Urinary bladder (tissue), 4 donors: ENCODE measurements at places on chromosomes 4 and X.

- DNase-seq: no peak
Measured at GRCh38 chr4:138112389-138112788, 129.8 kb downstream of the SLC7A11 start.

GRCh38 chr4:37224854-37225253, 19.7 kb upstream of the NWD2 start:
- no peak for DNase-seq

DNA sequence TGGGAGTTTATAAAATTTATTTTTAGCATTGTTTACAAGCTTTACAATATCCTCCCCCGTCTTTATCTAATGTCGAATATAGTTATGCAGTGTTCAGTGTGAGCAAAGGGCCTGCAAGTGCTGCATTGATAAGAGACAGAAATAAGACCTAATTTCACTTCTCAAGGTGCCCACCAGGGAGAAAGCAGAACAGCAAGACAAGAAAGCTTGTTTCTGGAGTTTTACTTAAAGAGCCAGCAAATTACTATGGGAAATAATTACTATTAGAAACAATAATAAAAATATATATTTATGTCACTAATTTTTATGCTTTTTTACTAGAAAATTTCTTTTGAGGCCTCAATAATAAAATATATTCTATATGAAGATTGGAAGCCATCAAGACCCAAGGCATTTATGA, 2677.7 kb downstream of the ARAP2 start:
- DNase-seq: no peak

GRCh38 chrX:874061-874460, 243.5 kb downstream of the SHOX start:
- DNase-seq: no peak

GRCh38 chrX:102832661-102833060, 104.4 kb upstream of the RAB40AL start:
- no peak for DNase-seq

DNA sequence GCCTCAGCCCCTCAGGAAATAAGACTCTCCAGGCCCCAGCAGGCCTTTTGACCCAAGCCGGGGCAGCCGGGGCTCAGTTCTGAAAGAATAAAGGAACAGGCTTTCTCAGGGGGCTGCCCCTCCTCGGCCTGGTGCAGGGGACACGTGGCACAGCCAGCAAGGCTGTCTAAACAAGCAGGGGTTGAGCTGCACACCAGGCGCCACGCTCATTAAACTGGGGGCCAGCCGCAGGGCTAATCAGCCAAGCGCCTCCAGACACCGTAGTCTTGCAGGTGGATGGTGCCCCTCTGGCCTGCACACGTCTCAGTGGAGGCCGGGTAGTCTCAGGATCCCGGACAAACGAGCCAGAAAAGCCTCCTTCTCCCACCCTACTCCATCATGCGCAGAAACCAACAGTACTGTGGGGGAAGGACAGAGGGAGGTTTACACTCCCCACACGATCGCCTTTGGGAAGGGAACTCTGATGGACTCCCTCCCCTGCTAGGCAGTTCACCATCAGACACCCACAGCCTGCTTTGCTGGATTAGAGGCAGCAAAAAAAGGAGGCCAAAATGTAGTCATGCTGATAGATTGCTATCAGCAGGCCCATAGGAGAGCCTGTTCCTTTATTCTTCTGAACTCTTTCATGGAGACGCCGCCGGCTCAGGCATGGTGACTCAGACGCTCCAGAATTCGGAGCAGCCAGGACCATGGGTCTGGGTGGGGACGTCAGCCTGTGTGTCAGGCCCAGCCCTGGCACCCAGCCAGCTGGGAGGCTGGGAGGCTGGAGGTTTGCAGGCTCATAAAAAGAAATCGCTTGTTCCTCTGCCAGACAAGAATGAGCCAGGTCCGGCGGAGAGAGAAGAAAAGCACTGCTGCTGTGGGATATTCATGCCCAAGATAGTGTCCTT, 342.4 kb downstream of the BCOR start:
- DNase-seq: peak; percentile 76

DNA sequence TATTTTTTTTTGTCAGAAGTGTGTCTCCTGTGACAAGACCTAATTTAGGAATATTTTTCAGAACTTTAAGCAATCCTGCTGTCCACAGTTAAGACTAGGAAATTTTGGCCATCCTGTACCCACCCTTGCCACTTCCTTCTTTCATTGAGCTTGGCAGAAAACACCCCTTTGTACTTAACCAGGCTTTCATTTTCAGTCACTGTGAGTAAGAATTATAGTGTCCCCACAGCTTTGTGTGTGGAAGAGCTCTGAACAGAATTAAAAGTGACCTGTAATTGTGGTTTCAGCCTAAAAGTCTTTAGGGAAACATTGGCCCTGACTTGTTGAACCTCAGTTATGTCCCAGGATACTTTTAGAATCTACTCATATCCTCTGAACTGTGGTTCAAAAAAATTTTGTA, 153.7 kb upstream of the BMP3 start:
- no peak for DNase-seq

- no peak for DNase-seq
Measured at GRCh38 chr4:136750897-136751296, 781.4 kb downstream of the PCDH18 start.

DNA sequence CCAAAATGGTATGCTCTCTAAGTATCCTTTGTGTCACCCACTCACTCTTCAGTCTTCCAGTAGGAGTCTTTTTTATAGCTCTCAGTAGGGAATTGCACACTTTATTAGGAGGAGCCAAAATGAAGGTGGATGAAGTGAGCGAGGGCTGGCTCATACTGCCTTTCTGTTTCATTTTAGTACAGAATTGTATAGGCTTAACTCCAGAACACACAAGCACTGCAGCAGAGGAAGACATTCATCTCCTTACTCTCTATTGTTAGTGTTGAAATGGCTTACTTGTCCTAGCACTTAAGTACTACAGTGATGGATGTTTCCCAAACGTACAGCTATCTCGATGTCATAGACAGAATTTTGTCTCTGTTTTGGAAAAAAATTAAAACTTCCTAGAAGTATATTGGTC, 327.3 kb upstream of the ATOH1 start:
- no peak for DNase-seq

GRCh38 chr4:6907658-6908191, 1.9 kb upstream of the TBC1D14 start:
- no peak for DNase-seq

GRCh38 chrX:125673758-125674157, 354.1 kb downstream of the TEX13C start:
- DNase-seq: no peak

DNA sequence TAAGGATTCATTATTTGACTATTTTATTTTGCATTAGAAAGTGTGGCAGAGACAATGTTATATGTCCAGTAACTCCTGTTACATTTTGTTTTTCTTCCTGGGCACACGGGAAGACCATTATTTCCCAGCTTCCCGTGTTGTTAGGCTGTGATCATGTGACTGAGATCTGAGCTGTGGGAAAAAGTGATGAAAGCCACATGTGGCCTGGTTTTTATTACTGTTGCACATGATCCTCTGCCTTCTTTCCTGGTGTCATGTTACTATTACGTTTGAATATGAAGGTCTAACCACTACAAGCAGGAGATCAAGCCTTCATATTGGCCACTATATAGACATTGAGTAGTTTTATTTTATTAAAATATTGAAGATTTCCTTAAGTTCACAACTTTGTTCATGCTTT, 28.2 kb upstream of the MID1 start:
- no peak for DNase-seq

GRCh38 chrX:114962209-114962608, 55.2 kb downstream of the IL13RA2 start:
- no peak for DNase-seq

GRCh38 chrX:123909523-123909922, 49.7 kb downstream of the XIAP start:
- no peak for DNase-seq

- no peak for DNase-seq
Measured at GRCh38 chr4:2290488-2290887, 28.6 kb upstream of the MXD4 start.

DNA sequence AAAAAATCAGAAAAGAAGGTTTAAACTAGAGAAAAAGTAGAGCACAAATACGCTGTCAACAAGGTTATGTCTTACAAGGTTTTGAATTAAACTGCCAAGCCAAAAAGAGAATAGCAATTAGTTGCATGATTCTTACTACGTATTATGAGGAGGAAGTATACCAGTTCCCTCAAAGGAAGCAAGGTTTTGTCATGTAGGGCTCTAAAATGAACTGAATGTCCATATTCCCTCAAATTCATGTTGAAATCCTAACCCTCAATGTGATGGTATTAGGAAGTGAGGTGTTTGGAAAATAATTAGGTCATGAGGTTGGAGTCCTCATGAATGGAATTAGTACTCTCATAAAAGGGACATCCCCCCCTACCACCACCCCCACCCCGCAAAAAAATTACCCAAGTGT, 201.0 kb downstream of the FBXW7 start:
- no peak for DNase-seq

- DNase-seq: no peak
Measured at GRCh38 chr4:105189855-105190650, 43.4 kb downstream of the TET2 start.

- DNase-seq: no peak
Measured at GRCh38 chr4:183755596-183755995, 96.5 kb downstream of the TRAPPC11 start.

DNA sequence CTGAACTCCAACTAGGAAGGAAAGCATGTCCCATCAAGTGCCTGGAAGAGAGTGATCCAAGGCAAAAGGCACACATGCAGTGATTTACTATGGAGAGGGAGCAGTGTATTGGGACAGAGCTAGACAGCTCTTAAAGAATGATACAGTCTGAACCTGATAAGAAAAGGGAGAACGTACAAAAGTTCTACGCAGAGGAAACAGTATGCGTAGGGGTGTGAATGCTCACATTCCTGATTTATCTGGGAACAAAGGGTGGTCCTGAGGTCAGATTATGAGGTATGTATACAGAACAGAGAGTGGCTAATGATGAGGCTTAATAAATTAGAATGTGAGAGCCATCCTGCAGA, 12.0 kb downstream of the HS3ST1 start:
- DNase-seq: no peak

- DNase-seq: no peak
Measured at GRCh38 chrX:140065961-140066662, 100.8 kb upstream of the CXorf66 start.

DNA sequence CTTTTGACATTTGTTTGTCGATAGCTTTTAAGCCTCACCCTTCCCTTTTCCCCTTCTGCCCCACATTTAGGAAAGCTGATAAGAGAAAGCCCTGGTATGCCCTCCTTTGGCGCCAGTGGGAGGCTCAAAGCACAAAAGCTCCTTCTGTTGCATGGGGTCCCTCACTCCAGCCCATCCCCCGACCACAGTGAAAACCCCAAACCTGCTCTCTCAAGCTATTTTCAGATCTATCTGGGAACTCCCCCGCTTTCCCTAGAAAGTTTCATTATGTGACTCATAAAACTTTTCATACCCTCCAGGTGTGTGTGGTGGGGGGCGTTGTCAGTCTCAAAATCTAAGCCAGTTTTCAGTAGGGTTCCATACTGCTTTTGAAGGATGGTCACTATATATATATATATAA, 259.0 kb upstream of the PCDH7 start:
- DNase-seq: no peak

DNA sequence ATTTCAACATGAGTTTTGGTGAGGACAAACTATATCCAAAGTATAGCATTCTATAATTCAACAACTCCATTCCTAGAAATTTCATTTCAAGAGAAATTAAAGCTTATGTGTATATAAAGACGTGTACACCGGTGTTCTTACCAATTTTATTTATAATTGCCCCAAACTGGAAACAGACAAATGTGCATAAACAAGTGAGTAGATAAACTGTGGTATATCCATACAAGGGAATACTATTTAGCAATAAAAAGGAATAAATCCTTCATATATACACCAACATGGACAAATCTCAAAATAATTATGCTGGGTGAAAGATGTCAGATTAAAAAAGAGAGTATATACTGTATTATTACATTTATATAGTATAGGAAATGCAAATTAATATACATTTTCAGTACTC, 19.9 kb downstream of the HNRNPH2 start:
- no peak for DNase-seq

- DNase-seq: peak; percentile 51
Measured at GRCh38 chr4:134544303-134544770, 342.7 kb upstream of the PABPC4L start.

GRCh38 chr4:184550476-184550875, 76.1 kb upstream of the IRF2 start:
- DNase-seq: no peak

GRCh38 chr4:3827616-3828492, 61.7 kb downstream of the ADRA2C start:
- DNase-seq: no peak

GRCh38 chr4:144374065-144374464, 233.5 kb upstream of the GYPA start:
- no peak for DNase-seq

GRCh38 chrX:30881390-30881789, 7.7 kb downstream of the TAB3 start:
- no peak for DNase-seq

GRCh38 chr4:3630598-3631543, 98.6 kb upstream of the LRPAP1 start:
- no peak for DNase-seq

- DNase-seq: no peak
Measured at GRCh38 chr4:145887241-145887991, 51.2 kb downstream of the ZNF827 start.

DNA sequence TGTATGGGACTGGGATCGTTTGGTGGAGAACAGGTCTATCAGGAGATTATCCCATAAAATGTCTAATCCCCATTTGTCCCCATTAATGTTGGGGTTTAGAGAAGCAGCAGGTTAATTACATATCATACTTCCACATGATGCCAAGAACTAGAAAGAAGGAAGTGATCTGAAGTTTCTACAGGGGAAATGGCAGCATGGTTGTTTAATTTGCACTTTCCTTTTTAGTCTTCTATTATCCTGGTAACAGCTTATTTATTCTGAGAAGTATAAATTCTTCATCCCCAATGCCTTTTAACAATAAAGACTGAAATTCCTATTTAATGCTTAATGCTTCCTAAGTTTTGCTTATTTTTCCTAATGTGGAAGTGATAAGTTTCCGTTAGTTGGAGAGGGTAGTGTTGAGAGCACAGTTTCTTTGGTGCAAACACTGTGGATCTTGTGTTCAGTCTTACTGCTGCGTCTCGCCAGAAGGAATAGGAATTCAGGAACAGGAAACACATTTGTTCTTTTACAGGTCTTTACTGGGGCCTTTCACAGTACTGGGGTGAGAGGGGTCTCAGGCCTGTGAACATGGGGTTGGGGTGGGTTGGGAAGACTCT, 59.5 kb upstream of the TADA2B start:
- DNase-seq: no peak
